ENCODE measurements at places on chromosomes 11 and 22.

GRCh38 chr11:120376547-120377182 is 40.5 kb downstream of the ARHGEF12 start:
- no peak for DNase-seq

DNA sequence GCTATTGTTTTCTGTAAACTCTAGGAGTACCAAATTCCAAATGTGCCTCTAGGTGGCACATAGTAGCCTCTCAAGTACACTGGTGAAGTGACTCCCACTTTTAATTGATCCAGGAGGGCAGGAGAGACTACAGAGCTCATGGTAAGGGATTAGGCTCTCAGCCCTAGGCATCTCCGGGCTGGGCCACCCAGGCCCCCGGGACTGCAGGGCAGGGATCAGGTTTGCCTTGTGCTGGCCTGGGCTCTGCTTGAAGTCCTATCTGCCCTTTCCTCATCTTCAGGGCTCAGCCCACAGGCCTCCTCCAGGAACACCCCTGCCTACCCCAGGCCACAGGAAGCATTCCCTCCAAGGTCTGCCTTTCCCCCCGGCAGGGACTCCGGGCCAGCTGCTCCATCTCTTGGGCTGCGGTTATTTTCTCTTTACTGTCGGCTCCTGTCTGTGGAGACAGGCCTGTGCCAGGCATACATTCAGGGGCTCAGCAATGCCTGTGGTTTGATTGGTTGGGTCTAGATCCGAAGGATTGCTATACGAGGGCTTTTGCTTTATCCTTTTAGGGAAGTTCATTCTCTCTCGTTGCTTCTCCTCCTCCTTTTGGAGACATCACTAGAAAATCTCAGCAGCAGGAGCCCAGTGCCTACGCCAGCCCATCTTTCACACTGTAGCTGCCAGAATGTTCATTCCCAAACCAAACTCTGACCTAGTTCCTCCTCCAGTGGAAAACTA is 32.8 kb downstream of the PARVA start:
- peak; percentile 69 for DNase-seq

DNA sequence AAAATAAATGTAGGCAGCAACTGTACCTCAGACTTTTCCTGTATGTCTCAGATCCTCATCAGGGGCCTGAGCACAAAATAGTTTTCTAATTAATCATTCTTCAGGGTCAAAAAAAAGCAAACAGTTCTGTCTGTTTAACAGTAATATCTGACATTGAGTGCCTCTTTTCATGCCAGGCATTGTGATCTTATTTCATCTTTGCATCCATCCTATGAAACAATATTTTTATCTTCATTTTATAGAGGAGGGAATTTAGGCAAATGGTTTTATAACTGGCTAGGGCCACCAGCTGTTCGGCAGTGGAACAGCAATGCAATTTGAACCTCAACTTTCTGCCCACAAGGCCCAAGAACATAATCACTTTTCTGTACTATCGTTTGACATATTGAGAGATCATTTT is 145.6 kb downstream of the WNT7B start:
- no peak for DNase-seq

DNA sequence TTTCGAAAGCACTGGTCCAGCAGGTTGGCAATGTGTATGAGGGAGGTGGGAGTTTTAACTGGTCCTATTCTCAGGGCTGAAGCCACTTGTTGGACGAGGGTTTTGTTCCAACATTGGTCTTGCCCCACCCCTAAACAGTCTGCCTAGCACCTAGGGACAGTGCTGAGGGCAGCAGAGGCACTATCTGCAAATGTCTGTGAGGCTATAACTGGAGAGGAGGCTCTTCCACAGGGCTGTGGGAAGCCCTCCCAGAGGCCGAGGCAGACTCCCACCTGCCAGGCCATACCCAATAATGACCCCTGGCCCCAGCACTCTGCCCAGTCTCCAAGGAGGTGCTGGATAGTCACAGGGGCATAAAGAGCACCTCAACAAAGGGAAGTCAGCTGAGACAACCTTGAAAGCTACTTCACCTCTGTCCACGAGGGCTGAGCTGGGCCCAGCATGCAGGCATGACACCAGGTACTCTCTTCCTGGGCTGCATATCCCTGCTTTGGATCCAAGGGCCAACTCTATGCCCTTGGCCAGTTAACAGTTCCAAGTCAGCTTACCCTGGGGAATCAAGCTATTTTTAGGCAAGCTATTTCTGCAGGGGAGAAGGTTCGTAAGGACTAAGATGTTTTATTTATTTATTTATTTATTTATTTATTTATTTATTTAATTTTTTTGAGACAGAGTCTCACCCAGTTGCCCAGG is 40.2 kb upstream of the SLC25A1 start:
- no peak for DNase-seq

- DNase-seq: no peak
Measured at GRCh38 chr22:27896245-27896644, 22.8 kb downstream of the PITPNB start.

GRCh38 chr11:6900327-6900999 is 8.2 kb upstream of the OR2D2 start:
- no peak for DNase-seq

DNA sequence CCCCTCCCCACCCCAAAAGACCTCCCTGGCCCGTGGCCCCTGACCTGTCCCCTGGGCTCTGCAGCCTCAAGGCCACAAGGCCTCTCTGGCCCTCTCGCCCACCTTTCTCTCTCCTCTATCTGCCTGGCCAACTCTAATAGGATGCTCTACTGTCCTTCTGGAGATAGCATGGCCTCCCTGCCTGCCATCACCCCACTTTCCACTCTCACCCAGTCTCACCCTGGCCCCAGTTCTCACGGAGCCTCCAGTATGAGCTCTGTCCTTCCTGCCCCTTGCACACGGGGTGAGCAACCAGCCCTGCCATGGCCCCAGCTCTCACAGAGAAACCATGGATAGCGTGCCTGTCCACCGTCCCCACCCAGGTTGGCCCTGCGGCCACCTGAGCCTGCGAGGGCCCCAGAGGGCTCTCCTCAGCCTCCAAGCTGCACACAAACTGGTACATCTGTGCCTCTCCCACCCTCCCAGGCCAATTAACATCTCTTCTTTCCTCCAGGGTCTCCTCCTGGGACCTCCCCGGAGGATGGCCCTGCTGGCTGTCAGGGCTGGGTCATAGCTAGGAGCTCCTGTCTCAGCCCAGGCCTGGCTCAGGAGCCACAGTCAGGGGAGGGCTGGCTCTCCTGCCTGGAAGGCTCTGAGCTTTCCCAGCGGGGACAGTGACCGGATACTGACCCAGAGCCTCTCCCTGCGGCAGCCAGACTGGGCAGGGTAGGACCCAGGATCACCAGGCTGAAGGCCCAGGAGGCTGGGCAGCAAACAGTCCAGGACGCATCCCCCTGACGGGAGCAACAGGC is 22.3 kb downstream of the RTN4R start:
- DNase-seq: no peak

DNA sequence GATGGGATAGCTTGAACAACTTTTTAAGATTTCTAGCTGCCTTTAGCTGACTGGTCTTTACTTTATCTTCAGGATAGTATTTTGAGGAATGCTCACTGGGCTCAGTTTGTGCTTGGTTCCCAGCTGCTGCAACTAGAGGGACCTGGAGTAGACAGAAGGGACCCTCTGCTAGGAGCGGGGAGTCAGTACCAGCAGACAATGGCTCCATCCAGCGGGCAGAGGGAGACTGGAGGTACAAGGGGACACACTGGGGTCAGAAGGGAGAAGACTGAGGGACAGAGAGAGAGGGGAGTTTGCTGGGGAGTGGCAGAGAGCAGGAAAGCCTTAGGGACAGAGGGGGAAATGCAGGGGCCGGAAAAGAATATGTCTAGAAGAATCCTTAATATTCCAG is 22.0 kb upstream of the ACER3 start:
- peak; percentile 63 for DNase-seq

GRCh38 chr22:43308060-43308830 is 34.9 kb downstream of the SCUBE1 start:
- DNase-seq: no peak

DNA sequence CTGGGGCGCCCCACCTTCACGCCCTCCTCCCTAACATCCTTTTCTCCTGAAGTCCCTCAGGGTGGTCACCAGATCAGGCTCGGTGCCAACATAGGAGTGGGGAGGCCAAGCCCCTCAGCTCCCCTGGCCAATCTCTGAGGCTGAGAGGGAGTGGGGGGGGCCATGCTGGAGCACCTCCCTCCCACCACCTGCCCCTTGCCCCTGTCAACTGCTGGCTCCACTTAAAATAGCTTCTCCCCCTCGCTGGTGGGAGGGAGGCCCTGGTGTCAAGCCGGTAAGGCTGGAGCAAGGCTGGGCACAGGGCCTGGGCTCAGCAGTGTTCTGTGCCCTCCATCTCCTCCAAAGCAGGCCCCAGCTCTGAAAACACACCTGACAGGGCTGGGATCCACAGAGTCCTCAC is 4.9 kb downstream of the PLXNB2 start:
- no peak for DNase-seq

DNA sequence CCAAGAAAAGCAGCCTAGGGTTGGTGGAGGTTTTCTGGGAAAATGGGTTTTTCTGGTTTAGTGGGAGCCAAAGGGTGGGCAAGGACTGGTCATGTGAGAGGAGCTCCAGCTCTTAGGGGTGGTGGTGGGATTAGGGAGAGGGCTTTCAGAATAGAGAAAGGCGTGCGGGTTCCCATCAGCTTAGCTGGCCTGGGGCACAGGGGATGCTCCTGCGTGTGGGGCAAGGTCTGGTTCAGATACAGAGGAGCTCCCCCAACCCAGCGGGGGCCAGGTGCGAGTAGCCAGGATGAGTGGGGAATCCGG is 644 bp downstream of the TMEM134 start:
- no peak for DNase-seq

GRCh38 chr11:77038825-77039326 is 4.7 kb downstream of the B3GNT6 start:
- no peak for DNase-seq

DNA sequence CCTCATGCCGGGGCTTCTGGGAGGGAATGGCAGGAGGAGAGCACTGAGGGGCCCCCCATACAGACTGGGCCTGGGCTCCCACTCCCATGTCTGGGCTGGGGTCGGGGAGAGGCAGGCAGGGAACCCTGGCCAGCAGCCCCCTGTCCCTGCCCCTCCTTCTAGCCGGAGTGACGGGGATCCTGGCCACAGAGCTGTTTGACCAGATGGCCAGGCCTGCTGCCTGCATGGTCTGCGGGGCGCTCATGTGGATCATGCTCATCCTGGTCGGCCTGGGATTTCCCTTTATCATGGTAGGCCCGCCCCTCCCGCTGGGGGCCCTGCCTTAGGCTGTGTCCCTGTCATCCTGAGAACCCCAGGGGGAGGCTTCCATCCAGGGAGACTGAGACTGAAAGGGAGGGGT is 10.0 kb upstream of the MIF start:
- DNase-seq: no peak
